Activated CD4-positive, alpha-beta T cell treated with anti-CD3 and anti-CD28 coated beads, Interleukin-10, Interleukin-2, amounts not matched to agents 100 ng/mL and 50 ng/mL, durations not matched to agents 16 hours and 8 hours (primary cell): ENCODE measurements at places on chromosomes 1 and 21.

DNA sequence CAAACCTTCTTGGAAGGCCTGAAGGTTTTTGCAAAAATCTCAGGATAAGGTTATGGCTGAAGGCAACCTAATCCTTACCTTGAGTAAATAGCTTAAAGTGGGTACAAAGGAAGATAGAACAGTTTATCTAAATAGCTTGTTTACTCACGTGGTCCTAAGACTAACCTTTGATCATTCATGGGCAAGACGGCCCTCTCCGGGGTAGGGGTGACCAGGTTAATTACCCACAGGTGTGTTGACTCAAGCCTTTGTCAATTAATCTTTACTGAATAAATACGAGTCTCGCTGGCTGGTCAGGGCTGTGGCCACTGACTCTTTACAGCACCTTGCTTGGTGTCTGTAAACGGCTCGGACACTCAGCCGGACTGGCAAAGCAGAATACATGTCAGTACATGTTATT lies 10.8 kb downstream of the AADACL4 start:
- DNase-seq = no peak

GRCh38 chr1:242827538-242827937 lies 303.0 kb upstream of the PLD5 start:
- DNase-seq = no peak

DNA sequence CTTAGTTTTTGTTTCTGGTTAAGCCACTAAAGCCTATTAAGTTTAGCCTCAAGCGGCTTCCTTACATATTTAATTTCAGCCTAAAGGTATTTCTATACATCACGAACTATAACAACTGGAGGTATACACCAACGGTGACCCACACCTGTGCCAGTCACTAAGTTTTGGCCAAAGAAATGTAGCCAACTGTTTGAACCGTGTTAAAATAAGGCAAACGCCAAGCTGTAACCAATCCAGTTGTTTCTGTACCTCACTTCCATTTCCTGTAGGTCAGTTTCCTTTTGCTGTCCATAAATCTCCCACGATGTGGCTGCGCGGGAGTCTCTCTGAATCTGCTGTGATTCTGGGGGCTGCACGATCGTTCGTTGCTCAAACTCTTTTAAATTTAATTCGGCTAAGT lies 5.6 kb upstream of the ERO1B start:
- no peak for DNase-seq

DNA sequence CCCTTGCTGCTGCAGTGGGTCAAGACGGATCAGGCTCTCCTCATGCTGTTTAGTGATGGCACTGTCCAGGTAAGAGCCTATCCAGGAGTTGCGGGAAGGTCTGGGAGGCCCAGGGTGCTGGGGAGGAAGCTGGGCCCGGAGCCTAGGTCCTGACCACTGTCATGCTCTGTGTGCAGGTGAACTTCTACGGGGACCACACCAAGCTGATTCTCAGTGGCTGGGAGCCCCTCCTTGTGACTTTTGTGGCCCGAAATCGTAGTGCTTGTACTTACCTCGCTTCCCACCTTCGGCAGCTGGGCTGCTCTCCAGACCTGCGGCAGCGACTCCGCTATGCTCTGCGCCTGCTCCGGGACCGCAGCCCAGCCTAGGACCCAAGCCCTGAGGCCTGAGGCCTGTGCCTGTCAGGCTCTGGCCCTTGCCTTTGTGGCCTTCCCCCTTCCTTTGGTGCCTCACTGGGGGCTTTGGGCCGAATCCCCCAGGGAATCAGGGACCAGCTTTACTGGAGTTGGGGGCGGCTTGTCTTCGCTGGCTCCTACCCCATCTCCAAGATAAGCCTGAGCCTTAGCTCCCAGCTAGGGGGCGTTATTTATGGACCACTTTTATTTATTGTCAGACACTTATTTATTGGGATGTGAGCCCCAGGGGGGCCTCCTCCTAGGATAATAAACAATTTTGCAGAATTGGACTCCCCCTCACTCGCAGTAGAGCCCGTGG lies 1.7 kb downstream of the DYNLT4 start:
- DNase-seq = no peak

- no peak for DNase-seq
These were observed 164.4 kb upstream of the ZRANB2 start for GRCh38 chr1:71245246-71245645.

- no peak for DNase-seq
These were observed 13.3 kb downstream of the CDKN2C start for GRCh38 chr1:50983219-50983802.

- DNase-seq = no peak
These were observed 489.7 kb downstream of the NPHP4 start for GRCh38 chr1:5502311-5503194.

DNA sequence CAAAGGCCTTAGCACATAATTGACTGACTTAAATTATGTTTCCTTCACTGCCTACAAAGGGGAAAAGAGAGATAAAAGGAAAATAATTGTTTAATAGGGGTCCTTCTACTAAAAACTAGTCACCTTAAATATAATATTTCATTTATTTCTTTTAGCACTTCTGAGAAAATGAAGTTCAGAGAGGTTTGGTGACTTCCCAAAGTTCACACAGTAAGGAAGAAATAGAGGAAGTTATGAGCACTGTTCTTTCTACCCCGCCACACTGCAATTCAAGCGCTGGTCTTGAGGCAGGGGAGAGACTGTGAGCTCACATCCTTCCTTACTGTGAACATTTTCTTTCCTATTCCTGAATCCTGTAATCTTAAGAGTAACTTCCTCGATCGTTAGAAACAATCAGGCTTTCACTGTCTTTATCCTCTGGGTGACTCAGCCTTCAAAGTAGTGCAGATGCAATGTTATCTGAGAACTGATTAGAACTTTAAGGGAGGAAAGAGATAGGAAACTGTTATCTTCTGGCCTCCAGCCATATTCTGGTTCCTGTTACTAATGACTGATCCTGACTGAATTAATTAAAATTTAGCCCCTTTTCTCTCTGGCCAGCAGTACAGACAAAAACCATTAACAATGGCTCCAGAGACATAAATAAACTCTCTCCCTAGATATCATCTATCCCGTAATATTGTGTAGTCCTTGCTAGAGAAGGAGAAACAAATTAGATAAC lies 6.8 kb downstream of the RGS5 start:
- DNase-seq = no peak

GRCh38 chr1:4587721-4588120 lies 66.7 kb upstream of the AJAP1 start:
- DNase-seq = no peak

DNA sequence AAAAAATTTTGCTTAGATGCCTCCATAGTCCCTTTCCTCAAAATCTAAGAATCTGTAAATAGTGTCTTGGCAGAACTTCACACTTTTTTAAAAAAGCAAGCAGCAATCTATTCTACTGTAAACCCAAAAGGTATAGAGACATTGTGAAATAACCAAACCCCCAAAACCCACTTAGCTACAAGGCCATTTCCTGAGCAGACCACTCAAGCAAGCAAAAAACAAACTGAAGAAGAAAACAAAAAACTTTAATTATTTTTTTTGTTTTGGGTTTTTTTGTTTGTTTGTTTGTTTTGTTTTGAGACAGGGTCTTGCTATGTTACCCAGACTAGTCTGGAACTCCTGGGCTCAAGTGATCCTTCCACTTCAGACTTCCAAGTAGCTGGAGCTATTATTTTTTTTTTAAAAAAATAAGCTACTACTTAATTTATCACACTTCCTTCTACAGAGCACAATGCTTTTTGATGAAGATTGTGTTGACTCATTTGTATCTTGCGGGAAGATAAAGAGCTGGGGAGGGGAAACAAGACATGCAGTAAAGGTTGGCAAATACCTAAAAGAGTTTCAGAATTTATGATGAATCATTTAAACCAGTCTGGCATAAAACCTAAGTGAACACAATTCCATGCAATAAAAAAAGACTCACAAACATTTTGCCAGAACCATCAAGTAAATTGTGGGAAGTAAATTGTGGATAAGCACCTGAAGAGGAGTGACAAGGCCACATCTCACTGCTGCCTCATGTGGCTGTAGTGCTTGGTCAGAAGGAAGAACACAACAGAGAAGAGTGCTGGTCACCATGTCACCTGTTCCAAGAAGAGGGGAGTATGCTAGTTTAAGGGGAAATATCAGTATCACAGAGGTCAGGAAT lies 2.7 kb upstream of the PTPN22 start:
- DNase-seq = peak; percentile 78

DNA sequence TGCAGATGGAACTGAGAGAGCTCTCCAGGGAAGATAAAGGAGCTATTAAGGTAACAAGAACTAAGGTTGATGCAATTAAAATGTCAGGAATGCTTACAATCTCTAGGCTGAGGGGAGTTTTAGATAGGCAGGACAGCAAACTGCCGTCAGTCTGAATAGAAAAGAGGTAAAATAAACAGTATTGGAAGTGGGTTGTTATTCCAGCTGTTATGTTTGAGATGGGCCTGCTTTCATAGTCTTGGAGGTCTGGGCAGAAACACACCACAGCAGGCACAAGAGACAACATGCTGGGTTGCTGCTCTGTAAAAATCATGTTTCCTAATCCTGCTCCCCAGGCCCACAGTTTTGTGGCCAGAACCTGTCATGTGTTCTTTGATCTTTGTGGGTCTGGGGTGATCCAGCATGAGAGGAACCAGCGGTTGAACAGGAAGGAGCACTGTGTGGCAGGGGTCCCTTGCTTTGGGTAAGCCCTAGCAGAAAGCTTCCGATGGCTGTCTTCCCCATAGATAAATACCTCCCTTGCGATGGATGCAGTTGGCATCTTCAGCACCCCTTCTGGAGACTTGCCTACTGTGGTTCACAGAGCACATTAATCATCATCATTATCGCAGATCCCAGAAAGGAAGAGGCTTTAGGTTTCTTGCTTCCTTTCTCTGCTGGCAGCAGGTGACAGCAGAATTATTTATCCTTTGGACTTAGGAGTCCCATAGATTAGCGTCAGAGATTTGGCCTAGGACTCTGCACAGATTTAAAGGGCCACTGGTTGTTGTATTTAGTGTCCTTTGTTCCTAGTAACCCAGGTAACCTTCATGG lies 97.1 kb downstream of the AK5 start:
- no peak for DNase-seq

GRCh38 chr1:67142931-67143330 lies 8.2 kb upstream of the C1orf141 start:
- DNase-seq = peak; percentile 69

DNA sequence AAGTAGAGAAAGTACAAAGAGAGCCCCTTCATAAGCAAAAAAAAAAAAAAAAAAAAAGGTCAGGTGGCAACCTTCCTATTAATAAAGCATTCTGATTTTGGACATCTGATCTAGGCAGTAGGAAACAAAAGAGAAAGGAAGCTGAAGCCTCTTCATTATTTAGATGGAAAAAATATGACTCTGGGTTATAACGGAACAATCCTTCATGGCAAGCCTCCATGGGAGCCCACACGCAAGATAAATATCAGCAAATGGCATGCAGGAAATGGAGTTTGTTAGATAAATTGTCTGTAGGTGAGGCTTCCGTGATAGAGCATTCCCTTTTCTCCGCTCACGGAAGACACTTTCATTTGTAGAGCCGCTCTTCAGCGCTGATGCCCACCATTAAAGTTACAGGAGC lies 381.0 kb downstream of the TTLL7 start:
- DNase-seq = no peak

GRCh38 chr1:227766015-227766634 lies 30.9 kb downstream of the SNAP47 start:
- DNase-seq = peak; percentile 92

GRCh38 chr21:40349591-40349990 lies 482.4 kb downstream of the PCP4 start:
- DNase-seq = no peak

DNA sequence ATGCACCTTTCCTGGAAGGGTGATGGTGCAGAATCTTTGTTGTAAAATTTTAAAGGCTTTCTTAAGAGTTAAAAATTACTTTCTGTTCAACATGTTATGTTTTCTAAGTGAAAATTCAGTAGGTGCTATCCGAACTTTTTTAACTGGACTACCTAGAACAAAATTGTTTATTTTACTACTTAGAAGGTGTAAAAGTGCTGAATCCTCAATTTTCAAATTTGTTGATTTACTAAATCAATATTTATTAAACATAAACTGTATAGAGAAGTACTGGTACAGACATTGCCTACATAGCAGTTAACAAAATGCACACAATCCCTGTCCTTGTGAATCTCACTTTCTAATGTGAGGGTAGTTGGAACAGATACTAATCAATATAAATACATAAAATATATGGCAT lies 277.5 kb downstream of the CTH start:
- no peak for DNase-seq

GRCh38 chr1:151213560-151213959 lies 15.2 kb downstream of the PIP5K1A start:
- DNase-seq = no peak

DNA sequence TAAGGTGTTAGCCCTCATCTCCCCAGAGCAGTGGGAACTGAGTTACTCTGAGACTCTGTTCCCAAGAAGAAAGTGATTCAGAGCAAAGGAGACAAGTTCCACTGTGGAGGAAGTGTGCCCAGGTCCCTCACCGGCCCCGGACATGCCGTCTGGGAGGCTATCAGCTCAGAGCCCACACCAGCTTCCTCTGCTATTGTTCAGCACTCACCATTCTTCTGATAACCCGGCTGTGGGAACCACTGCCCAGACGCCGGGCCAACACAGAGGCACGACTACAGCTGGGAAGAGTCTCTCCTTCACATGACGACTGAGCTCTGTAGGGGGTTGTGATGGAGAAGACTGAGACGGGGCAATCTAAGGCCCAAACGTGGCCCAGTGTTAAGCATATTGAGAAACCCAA lies 34.2 kb upstream of the GJA5 start:
- no peak for DNase-seq

DNA sequence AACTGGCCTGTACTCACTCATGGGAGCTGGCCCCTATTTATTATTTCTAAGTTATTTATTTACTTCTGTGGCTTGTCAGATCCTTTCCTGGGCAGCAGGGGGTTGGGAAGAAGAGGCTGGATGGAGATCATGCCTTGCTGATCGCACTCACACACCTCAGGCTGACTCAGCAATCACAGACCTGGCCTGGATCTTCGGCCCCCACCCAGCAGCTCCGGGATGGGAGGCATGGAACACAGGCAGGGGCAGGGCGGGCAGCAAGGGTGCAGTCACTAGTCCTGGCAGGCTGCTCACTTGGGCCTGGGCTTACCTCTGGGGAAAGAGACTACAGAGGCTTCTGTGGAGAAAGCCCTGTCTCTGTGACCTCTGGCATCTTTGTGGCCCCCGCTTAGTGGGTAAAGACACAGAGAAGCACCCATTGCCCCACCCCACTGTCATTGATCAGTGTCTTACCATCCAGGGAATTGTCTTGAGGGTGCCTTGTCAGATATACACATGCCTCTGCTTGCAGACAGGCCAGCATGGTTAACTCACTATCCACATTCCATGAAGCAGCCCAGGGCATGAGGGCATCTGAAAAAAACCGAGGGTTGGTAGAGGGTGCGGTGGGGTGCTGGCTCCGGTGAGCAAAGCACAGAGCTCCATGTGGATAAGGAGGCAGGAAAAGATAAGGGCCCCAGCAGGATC lies 3.7 kb downstream of the ARTN start:
- no peak for DNase-seq

DNA sequence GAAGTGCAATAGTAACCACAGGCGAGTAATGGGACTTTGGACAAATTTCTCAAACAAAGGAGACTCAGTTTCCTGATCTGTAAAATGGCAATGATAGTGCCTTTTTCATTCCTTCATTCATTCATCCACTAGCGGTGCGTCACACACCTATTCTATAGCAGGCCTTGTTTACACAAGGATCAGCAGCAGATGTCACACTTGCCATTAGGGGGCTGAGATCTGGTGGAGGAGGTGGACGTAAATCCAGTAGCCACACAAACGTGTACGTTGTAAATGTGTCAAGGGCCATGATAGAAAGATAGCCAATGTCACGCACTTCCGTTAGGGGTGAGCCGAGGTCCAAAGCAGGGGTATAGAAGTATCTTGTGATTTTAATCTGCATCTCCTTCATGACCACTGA lies 34.2 kb downstream of the SERINC2 start:
- no peak for DNase-seq
